NCI-H1694 (cell line): ENCODE measurements at places on chromosomes 16 and 17.

DNA sequence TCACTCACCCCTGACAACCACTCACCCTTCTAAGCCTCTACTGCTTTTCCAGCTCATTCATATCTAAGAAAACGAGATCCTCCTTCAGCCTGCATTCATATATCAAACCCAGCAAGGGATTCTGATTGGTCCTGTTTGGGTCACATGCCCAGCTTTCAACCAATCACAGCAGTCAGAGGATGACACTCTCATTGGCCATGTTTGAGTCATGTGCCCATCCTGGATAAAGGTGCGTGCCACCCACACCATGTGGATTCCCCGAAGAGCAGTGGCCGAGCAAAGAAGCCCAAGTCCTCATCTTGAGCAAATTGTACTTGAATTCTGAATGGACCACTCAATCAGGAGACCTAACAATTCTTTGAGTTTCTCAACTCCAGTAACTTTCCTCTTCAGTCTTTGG is 45.0 kb downstream of the SCNN1G start:
- no peak for DNase-seq

DNA sequence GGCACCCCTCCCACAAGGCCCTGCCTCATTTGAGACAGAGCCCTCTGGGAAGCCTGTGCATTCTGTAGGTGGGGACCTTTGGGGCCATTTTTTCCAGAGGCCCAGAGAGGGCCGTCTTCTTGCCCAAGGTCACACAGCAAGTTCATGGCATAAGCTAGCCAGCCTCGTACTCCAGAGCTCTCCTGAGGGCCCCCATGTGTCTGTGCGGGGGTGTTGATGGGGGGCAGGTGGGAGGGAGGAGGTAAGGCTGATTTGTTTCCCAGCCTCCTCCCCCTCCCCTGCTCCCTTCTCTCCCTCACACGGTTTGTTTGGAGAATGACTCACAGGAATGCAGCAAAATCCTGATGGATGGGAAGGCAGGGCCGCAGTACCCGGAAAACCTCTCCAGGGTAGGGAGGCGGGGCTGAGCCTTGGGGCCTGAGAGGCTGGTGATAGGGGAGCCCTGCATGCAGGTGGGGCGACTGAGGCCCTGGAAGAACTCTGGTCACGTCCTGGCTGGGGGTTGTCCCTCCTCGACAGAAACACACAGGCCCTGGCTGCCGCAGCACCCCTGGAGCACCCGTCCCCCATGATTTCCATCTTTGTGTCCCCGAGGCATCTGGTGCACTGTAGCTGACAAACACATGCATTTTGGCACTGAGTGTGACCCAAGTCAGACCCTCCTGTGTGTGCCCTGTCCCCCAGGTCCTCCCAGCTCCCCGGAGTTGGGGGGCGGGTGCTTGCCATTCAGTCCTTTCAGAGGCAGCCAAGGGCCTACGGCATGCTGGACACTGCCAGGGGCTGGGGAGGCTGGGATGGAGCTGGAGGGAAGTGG is 29.7 kb downstream of the RAI1 start:
- DNase-seq, result no peak

DNA sequence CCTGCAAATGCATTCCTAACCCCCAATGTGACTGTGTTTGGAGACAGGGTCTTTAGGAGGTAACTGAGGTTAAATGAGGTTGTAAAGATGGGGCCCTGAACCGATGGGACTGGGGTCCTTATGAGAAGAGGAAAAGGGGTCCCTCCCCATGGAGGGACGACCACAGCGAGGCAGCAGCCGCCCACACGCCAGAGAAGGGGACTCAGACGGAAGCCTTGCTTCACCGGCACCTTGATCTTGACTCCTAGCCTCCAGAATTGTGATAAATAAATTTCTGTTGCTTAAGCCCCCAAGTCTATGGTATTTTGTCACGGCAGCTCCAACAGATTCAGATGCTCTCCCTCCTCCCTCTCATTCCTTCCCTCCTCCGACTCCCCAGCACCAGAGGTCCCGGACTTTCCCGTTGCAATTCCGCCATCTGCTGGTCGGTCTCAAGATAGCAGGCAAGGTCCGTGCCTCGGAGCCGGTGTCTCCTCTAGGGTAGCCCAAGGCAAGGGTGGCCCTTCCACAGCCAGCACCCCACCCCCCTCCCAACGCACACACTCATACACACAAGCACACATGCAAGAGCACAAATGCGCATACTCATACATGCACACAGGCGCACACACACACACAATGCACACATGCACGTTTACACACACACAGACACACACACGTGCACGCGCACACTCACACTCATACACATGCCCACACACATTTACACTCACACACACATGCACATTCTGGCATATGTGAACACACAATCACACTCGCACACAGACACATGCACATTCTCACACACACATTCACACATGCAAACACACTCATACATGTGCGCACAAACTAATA is 23.1 kb upstream of the C16orf78 start:
- DNase-seq, result peak; percentile 10

DNA sequence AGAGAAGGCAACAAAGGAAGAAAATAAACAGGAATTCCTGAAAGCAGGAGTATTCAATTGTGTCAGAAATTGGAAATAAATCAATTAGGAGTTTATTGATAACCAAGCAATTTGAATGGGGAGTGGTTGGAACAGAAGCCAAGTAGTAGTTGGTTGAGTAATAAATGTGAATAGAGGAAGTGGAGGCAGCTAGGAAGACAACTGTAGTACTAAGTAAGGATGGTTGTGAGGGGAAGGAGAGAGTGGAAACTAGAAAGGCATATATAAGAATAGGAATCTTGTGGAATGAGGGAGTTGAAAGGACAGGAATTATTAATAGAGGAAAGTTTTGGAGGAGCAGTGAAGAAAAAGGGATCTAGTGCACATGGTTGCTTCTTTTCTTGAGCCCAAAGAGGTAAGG is 34.4 kb downstream of the NFAT5 start:
- DNase-seq, result no peak

GRCh38 chr17:82249896-82250581 is 21.2 kb downstream of the SLC16A3 start:
- no peak for DNase-seq

DNA sequence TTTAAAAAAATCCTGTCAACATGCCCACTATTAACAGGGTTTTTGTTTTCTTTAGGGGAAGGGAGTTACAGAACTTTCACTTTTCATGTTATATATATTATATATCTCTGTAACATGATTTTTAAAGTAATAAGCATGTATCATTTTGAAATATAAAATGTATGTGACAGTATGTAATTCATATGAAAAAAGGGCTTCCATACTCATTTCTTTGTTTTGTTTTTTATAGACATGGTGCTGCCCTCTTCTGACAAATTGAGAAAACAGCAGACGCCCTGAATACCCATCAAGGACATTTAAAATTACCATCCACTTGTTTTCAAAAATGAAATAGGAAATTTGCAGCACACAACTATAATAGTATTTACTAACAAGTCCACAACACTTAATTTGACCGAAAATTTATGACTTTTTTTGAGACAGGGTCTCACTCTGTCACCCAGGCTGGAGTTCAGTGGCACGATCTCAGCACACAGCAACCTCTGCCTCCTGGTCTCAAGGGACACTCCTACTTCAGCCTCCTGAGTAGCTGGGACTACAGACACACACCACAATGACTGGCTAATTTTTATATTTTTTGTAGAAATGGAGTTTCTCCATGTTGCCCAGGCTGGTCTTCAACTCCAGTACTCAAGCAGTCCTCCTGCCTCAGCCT is 30.4 kb downstream of the CFDP1 start:
- peak; percentile 30 for DNase-seq
